ENCODE measurements at places on chromosomes 1 and 21.
A peak's percentile ranks its signal among the peaks of the same experiment; 100 is the strongest.

- DNase-seq: peak; percentile 96
These were observed 120.9 kb downstream of the SYT2 start for GRCh38 chr1:202589190-202589930.

- DNase-seq: no peak
These were observed 17.0 kb upstream of the GPR37L1 start for GRCh38 chr1:202105571-202106339.

DNA sequence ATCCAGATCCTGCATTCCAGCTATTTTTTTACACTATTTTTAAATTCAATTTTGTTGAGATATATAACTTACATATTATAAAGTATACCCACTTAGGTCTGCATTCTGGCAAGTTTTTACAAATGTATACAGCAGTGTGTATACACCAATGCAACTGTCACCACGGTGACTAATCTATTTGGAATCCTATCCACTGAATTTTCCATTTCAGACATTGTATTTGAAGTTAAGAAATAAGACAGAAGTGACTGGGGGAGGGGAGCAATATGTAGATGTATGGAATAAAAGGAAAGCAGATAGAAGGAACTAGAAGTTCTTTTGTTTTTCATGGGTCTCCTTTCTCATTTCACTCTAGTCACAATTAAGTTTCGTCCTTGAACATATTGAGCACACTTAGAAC is 431.5 kb upstream of the CHRM3 start:
- DNase-seq: no peak

- no peak for DNase-seq
These were observed 16.6 kb downstream of the DDAH1 start for GRCh38 chr1:85448358-85448757.

- no peak for DNase-seq
These were observed 87.5 kb downstream of the COL24A1 start for GRCh38 chr1:86068841-86069756.

DNA sequence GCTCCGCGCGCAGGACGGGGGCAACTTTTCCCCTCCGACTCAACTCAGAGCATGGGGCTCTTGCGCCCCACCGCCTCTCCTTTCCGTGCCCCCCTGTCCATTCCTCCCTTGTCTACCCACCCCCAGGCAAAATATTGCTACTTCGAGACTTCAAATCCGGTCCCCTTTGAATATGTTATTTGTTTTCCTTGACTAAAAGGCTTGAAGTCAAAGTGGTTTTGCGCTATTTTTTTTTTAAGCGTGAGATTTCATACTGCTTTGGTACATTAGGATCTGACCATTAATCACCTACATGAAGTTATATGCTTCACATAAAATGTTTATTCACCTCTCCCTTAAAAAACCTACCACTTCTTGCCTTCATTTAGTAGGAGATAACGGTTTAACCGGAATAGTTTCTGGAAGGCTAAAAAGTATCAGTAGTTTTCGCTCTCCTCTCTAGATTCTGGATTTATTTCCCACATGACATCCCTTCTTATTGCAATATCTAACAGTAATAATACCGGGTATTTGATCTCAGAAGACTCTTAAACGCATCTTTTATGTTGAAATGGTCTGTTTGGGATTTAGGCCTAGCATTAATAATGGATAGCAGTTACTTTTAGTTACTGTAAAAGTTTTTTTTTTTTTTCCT is 1.6 kb downstream of the NFIA start:
- DNase-seq: no peak

DNA sequence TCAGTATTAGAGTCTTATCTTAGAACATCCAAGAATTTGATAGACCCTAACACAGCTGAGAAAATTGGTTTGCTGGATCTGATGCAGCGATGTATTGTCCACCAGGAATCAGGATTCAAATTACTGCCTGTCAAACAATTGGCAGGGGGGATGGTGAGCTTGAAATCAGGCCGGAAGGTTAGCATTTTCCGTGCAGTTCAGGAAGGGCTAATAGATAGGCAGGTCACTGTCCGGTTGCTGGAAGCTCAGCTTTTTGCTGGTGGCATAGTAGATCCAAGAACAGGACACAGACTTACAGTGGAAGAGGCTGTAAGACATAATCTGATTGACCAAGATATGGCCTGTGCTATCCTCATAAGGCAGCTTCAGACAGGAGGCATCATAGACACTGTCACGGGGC is 127.2 kb downstream of the MACF1 start:
- DNase-seq: no peak

- DNase-seq: no peak
These were observed 39.8 kb downstream of the GJA5 start for GRCh38 chr1:147720557-147720956.

GRCh38 chr1:21961337-21961736 is 15.5 kb upstream of the CELA3B start:
- no peak for DNase-seq

DNA sequence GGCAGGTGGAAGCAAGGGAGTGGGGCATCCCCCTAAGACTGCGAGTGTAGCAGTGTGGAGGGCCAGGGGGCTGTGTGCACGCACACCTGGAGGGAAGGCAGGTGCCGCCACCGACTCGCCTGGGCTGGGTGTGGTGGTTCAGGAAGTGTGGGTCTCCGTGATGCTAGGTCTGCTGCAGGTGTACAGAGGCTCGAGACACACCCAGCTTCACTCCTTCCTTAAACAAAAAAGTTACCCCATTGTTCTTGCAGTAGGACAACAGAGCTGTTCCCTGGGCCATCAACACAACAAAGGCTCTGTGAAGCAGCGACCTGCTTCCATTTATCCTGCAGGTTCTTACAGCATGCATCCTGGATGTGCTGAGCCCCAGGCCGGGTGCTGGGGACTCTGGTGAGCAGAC is 100.4 kb upstream of the TMEM51 start:
- no peak for DNase-seq

GRCh38 chr1:178126261-178126660 is 32.4 kb downstream of the RASAL2 start:
- no peak for DNase-seq

DNA sequence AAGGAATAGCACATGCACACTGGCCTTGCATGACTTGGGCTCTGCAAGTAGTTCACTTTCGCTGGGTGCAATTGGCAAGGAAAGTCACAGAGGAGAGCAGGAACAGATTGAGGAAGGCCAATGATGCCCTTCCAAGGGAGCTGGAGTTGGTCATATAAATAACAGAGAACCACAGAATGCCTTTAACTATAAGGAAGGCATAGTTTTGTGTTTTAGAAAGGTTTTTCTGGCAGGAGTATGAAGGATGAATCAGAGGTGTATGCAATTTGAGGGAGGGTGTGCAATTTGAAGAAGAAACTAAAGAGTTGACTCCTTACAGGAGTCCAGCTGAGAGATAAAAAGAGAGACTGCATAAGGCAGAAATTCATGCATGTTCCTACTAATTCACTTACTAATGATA is 112.1 kb downstream of the PHTF1 start:
- DNase-seq: no peak

- DNase-seq: no peak
These were observed 81.0 kb upstream of the KCNK2 start for GRCh38 chr1:215001419-215002021.

DNA sequence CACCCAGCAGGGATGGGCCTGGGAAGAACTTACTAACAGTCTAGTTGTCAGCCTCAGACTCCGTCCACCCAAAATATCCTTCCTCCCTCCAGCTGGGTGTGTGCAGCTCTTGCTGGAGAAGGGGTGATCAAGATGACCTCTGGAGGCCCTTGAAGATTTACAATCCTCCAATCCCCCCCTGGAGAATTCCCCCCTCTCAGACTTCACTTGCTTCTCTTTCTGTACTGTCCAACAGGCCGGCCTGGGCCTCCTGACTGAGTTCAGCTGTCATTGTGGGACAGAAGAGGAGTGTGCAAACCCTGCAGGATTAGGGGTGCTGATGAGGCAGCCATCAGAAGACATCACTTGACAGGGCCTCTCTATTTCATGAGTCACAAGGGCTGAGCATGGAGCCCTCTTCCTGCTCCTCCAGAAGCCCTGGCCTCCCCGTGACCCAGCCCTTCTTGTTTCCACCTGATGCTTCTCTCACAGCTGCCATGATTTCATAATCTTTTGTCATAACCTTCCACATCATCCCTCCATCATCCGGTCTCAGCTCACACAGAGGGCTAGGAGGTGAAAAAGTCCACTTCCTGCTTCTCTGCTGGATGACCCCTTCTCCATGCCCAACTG is 17.5 kb upstream of the IGFN1 start:
- DNase-seq: no peak

- DNase-seq: no peak
These were observed 19.0 kb upstream of the MFN2 start for GRCh38 chr1:11961230-11961629.

GRCh38 chr1:6090288-6090687 is 44.6 kb downstream of the KCNAB2 start:
- DNase-seq: no peak

DNA sequence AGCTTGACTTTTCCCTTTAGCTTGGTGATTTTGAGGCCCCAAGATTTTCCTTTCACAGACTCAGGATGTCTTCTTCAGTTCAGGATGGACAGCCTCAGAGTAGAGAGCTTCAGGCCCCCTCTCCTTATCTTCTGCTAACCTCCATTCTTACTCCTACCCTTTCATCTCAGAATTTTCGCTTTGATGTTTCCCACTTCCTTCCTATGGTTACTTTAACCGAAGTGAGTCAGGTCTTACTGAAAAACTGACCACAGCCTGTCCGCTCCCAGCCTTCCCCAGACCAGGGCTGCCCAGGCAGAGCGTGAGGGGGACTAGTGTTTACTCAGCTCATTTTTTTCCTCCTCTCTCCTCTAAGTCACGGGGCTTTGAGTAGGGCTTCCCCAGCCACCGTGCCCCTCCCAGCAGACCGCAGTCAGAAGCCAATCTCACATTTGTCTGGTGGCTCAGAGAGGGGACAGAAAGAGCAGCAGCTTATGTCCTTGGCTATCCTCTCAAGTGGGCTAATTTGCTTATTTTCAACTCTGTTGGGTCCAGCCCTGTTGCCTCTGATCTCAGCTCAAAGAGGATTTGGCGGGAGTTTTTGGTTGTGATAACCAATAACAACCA is 4.2 kb upstream of the IL19 start:
- DNase-seq: no peak

- no peak for DNase-seq
These were observed 24.4 kb downstream of the GIPC2 start for GRCh38 chr1:78070210-78070609.

- no peak for DNase-seq
These were observed 2.4 kb upstream of the COL6A1 start for GRCh38 chr21:45979141-45979631.

DNA sequence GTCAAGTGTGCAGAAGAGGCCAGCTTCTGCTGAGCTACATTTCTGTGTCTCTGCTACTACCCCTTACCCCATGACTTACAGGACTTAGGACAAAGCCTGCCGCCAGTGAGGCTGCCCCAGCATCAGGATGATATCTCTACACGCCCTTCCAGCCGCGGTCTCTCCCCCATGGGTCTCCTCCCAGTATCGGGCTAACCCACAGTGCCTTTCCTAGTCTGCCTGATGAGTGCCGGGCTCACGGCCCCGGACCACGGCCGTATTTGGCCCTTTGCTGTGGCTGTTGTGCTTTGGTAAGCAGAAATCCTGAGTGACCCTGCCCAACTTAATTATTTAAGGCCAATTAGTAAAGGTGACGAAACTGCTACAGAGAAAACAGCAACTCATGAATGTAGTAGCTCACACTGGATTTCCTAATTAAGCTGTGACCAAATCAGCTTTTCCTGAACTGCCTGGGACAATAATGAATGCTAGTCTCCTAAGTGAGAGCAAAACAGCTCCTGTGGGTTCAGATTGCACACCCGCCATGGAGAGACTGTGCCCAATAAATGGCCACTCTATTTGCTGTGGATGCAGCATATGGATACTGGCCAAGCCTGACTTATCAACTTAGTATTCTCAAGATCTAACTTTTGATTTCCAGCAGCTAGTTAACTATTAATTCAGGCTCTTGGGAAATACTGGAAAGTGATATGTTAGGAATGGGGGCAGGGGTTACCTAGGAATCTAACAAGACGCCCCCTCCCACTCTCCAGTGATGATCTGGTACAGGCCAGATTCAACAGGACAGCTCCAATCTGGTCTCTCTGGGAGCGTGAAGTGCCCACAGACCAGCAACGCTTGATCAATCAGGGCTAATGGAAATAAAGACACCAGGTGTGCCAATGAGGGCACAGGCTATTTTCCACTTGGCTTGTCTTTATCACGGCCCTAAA is 123.3 kb upstream of the IFFO2 start:
- no peak for DNase-seq

GRCh38 chr1:187691439-187691838 is 862.7 kb downstream of the PLA2G4A start:
- DNase-seq: no peak

- DNase-seq: no peak
These were observed 64.8 kb downstream of the FCRL5 start for GRCh38 chr1:157487504-157487903.

GRCh38 chr1:151512326-151512725 is 1.1 kb downstream of the CGN start:
- DNase-seq: no peak

DNA sequence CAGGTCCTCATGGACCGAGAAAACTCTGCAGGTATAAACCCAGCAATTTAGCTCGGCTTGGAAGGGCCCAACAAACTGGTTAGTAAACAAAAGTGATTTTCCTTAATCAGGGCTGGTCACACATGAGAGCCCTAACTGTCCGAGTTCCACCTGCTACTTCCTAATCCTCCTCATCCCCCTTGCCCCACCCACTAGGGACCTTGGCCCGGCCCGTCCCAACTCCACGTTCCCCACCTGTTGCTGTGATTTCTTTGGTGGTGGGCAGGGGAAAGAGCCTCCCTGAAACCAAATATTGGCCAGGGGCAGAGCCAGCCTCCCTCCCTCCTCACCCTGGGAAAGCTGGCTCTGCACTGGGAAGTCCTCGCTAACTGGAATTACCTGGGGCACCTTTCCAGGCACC is 304.2 kb upstream of the PROX1 start:
- DNase-seq: no peak

DNA sequence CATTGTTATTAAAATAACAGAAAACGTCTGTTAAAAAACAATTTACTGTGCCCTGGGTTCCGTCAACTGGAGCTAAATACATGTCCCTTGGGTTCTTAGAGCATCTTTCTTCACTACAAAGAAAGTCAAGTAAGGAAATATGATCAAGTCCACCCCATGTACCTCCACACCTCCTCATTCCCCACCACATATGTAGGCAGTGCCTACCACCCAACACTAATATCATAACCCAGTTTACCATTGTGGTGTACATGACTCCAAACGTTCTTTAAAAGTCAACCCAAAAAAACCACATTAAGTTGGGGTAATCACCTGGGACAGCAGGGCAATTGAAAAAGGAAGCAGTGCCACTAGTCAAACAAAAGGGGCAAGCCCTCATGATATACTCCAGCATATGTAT is 7.8 kb upstream of the LRRC52 start:
- DNase-seq: no peak

- no peak for DNase-seq
These were observed 63.2 kb downstream of the TTC3 start for GRCh38 chr21:37136261-37136660.

- no peak for DNase-seq
These were observed 6.9 kb upstream of the TMEM81 start for GRCh38 chr1:205091043-205091740.

DNA sequence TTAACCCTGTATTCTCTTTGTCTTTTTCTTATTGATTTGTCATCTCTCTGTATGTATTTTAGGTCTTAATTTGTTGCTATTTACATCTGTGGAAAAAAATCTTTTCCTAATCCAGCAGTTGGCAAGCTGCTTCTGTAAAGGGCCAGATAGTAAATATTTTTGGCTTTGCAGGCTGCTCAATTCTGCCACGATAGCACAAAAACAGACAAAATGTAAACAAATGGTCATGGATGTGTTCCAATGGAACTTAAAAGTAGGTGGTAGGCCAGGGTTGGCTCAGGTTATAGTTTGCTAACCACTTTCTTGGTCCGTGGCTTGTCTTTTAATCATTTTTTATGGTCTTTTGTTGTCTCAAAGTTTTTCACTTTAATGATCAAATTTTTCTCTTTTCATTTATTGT is 371.8 kb downstream of the HHAT start:
- DNase-seq: no peak

Data from vagina (tissue), 2 donors.